ENCODE measurements at places on chromosomes 2 and 18.
A peak's percentile ranks its signal among the peaks of the same experiment; 100 is the strongest.

- no peak for DNase-seq
Observed at GRCh38 chr18:51107082-51107481, 77.1 kb downstream of the SMAD4 start.

GRCh38 chr2:70922235-70923234 lies 13.2 kb upstream of the ATP6V1B1 start:
- no peak for DNase-seq

DNA sequence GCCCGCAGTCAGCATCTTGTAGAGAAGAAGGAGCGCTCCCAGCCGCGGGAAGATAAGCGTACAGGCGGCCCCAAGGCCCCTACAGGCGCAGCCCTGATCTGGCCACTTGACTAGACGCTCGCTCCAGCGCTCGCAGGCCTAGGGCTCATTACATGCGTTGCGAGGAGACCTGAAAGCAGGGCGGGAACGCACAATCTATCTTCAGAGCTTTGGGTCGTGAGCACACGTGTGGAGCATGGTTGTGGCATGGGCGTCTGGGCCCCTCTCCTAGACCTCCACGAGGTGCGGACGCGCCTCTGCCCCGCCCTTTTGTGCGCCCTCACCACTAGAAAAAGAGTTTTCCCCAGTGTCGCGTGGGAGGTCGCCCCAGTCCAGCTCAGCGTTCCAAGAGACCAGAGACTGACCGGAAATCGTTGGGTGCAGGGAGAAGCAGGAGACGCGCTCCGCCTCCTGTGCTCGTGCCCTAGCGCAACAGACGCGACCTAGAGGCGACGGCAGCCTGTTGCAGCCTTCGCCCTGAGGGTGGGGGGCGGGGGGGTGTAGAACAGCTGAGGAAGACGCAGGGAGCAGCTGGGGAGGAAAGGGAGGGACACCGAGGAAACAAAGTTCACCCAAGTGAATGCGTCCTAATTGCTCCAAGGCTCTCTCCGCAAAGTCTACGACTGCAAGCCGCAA lies 12.6 kb downstream of the NR4A2 start:
- DNase-seq: no peak

- DNase-seq: no peak
Observed at GRCh38 chr2:71683070-71683469, 229.7 kb downstream of the DYSF start.

GRCh38 chr2:238239863-238240756 lies at the start of gene HES6:
HES6 (minus strand) TSS chr2:238240038; CDS start chr2:238239905, 133 bp downstream.
- DNase-seq: peak; percentile 90

GRCh38 chr2:143524559-143525401 lies 395.6 kb downstream of the ARHGAP15 start:
- DNase-seq: no peak
